AML-193 (cell line): ENCODE measurements at places on chromosomes 16 and 17.
A peak's percentile ranks its signal among the peaks of the same experiment; 100 is the strongest.

DNA sequence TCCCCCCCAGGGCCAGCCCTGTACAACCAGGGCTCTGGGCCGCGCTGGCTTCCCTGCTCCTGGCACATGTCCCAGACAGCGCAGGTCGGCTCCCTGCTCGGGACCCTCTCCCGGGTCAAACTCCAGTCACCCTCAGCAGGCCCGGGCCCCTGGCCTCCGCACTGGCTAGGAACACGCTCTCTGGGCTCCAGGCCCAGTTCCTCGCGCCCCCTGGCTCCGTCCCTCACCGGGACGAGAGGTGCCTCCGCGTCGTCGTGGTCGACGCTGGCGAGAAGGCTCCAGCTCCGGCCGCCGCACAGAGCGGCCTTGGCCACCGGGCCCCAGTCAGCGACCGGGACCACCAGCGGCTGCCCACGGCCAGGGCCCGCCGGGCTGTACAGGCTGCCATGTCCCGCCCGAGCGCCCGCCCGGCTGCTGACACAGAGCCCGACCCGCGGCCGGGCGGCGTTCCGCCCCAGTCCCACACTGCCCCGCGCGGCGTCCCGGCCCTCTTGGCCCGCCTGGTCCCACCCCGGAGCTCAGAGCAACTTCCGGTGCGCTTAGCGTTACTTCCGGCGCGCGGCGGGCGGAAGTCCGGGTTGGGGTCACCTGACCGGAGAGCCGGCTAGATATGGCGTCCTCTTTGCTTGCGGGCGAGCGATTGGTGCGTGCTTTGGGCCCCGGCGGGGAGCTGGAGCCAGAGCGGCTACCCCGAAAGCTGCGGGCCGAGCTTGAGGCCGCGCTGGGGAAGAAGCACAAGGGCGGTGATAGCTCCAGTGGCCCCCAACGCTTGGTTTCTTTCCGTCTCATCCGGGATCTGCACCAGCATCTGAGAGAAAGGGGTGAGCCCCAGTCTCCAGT lies at the start of gene POLDIP2:
Gene POLDIP2 (minus strand): TSS at position 467 of the 840 bp plus-strand sequence. CDS start 79 bp downstream, at position 388.
- peak; percentile 94 for DNase-seq

DNA sequence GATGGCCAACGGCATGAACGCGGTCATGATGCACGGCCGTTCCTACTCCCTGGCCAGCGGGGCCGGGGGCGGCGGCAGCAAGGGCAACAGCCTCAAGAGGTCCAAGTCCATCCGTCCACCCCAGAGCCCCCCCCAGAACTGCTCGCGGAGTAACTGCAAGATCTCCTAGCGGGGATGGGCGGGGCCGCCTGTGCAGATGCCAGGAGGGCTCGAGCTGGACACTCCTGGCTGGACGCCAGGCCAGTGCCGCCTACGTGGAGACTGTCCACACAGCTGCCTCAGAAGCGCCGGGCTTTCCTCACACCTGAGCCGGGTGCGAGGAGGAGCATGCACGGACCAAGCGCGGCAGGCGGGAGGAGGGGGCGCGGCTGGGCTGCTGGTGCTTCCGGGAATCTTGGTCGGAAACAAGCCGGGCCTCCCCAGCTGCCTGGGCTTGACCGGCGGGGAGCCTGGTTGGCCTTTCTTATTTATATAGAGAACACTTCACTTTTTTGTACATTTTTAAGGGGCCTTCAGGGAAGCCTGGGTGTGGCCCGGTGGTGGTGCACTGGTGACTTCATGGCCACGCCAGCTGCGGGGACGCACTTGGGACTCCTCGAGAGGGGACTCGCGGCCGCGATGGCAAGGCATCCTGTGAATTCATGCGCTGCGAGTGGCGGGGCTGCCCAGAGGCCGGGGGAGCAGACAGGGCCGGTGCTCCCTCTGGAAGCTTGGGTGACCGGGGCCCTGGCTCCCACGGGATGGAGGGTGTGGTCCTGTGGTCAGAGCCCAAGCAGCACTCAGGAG lies 3.1 kb upstream of the WFIKKN1 start:
- no peak for DNase-seq

DNA sequence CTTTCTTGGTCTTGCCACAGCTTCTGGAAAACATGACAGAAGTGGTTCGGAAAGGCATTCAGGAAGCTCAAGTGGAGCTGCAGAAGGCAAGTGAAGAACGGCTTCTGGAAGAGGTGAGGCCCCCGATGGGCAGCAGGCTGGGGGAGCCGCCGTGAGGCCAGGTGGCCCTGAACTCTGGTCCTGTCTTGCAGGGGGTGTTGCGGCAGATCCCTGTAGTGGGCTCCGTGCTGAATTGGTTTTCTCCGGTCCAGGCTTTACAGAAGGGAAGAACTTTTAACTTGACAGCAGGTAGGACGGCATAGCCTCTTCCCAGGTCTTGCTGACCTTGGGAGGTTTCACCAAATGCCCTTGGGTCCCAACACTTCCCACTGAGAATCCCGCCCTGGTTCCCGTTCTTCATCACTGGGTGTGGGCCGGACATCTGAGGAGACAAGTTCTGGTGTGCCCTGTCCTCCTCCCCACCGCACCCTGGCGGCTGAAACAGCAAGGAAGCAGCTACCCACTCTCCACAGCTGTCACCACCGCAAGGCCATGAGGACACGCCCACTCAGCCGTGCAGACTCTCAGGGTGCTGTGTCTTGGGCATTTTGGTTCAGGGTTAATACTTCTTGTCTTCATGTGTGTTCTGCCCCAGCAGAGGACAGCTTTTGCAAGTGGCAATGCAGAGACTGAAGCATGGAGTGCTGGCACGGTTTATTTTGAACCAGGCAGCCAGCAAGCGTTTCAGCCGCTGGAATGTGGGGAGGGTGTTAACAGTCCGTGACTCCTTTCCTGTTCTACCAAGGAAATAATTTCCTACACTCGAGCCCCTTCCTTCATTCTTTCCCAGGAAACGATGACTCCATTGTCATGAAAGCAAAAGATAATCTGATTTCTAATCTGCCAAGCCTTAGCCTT lies 21.4 kb downstream of the NTAN1 start:
- DNase-seq: no peak

DNA sequence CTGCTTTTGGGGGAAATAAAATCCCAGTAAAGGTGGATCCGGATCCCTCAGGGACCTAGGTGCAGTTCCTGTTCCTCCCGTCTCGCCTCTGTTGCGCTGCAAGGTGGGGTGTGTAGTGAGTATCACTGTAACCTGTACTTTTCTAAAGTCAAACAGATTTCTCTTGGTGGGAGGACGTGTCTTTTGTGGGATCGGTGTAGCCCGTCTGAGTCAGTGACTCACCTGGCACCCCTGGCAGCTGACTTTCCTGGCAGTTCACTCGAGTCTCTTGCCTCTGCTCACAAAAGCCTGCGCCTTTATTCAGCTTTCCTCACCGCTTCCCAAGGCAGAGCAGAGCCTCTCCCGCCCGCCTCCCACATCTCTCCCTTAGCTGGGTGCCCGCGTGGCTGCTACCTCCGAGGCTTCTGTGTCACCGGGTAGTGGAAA lies 85.7 kb downstream of the CMIP start:
- no peak for DNase-seq

DNA sequence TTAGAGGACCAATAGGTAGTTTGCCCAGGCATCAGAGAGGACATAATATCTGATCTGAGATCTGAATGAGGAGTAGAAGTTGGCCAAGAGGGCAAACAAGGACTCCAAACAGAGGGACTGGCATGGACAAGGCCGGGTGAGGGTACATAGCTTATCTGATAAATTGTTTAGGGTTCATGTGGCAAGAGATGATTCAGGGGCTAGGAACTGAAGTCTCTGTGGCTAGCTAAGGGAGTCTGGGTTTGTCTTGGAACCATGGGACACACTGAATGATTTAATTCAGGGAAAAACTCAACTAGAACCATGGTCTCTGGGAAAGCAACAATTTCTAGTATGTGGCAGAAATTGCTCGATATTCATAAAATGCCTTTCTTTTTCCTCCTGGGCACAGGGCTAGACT lies 4.1 kb upstream of the AQP8 start:
- no peak for DNase-seq

GRCh38 chr17:60039114-60039846 lies 39.4 kb downstream of the HEATR6 start:
- no peak for DNase-seq

GRCh38 chr16:67544329-67544841 lies 15.8 kb downstream of the RIPOR1 start:
- DNase-seq: no peak

GRCh38 chr17:79840269-79840988 lies 1.2 kb upstream of the CBX4 start:
- DNase-seq: no peak

DNA sequence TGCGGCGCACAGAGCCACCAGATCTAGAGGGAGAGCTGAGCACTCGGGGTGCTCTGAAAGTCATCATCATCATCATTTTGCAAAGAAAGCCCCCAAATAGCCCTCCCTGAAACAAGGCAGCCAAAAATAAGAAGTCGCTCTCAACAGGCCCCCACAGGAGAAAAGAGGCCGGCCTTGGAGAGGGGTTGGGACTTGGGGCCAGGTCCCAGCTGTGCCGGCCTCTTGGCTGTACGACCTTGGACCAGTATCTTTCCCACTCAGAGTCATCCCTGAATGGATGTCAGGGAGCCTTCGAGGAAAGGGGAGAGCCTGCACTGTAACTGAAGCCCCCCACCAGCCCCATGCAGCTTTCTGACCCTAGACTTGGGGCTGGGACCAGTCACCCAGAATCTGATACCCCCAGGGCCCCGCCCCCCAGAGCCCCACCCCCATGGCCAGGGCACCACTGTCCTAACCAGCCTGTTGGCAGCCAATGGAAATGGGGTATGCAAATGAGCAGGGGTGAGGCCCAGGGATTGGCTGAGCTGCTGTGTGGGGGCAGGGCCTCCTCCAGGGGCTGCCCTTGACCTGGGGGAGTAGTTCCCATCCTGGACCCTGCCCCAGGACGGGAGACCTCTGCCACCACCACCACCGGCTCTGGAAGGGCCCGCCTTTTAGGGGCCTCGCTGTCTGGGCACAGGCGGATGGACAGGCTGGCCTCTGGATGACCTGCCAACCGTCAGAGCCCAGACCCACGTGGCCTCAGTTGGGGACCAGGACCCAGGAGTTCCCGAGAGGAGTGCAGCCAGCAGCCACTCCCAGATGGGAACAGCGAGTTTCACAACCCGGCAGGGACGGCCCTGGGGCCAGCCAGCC lies 15.4 kb downstream of the ZFPM1 start:
- no peak for DNase-seq

DNA sequence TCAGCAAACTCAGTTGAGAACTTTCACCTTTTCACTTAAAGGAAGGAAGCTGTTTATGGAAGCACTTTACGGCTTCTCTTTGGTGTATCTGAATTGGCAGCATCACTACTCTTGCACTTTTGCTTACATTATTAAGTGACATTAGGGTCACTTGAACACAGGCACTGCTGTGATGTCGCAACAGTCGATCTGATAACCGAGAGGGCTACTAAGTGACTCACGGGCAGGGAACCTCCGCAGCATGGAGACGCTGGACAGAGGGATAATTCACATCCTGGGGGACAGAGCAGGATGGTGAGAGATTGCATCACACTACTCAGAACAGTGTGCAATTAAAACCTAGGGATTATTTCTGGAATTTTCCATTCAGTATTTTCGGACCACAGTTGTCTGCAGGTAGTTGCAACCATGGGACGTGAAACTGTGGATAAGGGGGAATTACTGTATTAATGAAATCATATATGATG lies 56.5 kb downstream of the DNAH2 start:
- DNase-seq: no peak

DNA sequence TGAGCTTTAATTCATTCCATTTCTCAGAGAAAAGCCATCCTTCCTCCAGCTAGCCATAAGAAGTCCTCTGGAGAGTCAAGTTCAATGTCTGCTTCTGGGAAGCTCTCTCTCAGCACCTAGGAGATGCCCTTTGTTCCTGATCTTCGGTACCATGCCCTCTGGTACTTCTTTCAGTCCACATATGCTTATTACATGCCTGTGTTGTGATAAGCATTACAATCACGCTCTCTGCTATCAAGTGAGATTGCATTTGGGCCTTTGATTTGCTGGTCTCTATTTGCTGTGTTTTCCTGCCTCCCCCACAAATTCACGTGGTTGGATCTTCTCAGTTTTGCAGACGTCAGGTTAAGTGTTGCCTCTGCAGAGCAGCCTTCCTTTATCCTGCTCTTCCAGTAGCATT lies 178.1 kb downstream of the TOX3 start:
- DNase-seq: no peak

DNA sequence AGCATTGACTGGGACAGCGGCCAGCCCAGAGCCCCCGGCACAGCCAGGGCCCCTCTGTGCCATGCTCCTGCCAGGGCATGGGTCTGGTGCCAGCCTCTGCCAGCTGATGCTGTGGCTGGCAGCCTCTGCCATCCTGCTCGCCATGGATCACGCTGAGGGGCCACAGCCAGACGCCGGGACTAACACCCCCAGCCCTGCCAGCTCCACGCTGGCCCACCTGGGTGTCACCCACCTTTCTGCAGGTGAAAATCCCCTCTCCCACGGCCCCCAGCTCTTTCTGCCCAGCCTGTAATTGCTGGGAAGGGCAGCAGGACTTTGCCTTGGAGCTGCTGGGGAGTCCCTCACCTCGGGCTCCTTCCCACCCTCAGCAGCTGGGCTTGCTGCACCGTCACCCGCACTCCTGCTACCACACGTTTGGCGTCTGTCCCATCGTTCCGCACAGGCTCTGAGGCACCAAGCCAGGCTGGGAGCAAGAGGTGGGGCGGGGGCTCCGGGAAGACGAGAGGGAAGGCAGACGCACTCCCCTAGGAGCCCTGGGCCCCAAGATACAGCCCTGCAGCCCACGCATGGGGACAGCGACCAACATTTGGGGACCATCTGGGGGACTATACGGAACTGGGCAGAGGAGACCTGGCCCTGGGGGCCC lies 42.0 kb upstream of the ACSF3 start:
- no peak for DNase-seq

- DNase-seq: no peak
Measured at GRCh38 chr17:36213695-36214094, 2.8 kb downstream of the CCL4L2 start.

DNA sequence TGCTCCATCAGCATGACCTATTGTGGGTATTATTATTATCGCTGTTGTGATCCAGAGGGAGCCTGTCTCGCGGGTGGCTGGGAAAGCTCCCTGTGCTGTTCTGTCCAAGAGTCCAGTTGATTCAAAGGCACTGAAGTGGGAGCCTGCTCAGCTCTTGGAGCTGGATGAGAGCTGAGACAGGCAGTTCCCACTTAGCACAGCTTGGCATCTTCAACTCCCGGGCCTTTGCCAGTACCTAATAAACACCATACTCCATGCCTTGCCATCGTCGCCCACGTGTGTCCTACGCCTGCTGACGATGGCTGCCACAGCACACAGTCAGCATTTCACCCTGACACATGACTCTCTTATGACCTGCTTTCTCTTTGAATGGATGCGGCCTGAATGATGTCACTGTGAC lies 32.6 kb downstream of the RTN4RL1 start:
- DNase-seq: no peak
